Lung (tissue), 17 donors: ENCODE measurements at places on chromosomes 7 and 10. TPM values are rescaled to one million over a fixed set of nuclear protein-coding genes. Genes with fewer than 3 reads are reported as not detected.

The OR9A2 gene
- total RNA-seq: not detected

DNA sequence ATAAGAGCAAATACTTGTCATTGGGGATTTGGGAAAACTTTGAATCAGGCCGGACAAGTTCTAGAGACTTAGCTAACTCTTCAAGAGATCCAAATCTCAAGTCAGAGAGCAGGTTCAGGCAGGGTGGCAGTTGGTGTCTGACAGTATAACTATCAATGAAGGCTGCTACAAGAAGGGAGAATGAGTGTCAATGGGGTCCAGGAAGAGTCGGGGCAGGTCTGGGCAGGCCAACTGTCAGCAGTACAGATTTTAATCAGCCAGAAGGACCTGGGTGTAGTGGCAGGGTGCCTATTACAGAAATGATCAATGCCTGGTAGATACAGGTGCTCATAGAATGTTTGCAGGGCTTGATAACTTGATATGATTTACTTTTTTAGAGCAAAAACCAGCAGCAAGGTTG lies 751.1 kb downstream of the GRM8 start:
- DNase-seq: no peak

DNA sequence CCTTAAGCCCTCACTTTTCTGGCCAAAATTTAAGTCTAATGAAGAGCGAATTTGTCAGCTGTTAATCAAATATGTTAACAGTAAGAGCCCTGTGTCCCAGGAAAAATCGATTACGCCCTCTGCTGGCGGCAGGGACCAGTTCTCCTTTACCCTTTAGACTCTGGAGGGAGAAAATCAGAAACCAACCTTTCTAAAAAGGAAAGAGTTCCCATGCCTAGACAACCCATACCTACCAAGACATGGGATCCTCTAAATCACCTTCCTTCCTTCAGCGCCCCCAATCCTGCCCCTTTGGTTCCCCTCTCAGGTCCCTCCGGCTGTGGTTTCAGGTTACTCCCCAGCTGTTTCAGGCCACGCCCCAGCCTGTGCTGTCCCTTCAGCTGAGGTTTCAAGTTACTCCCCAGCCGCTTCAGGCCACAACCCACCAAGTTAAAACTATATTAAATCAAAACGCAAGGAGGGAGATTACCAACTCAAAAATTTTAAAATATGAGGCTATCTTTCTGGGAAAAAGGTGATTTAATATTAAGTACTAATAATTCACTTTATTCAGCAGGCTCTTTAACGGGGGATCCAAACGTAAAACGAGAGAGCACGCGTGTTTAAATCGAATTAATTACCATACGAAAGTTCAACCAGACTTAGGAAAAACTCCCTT lies 1.4 kb upstream of the AKR1B15 start:
- DNase-seq: peak; percentile 81

The SLC13A1 gene
- not detected for total RNA-seq

The ITIH5 gene
- 10.9 TPM for total RNA-seq

- no peak for DNase-seq
These were observed 166.5 kb downstream of the PPP1R3A start for GRCh38 chr7:113752289-113752688.

The OR2A12 gene
- not detected for total RNA-seq

DNA sequence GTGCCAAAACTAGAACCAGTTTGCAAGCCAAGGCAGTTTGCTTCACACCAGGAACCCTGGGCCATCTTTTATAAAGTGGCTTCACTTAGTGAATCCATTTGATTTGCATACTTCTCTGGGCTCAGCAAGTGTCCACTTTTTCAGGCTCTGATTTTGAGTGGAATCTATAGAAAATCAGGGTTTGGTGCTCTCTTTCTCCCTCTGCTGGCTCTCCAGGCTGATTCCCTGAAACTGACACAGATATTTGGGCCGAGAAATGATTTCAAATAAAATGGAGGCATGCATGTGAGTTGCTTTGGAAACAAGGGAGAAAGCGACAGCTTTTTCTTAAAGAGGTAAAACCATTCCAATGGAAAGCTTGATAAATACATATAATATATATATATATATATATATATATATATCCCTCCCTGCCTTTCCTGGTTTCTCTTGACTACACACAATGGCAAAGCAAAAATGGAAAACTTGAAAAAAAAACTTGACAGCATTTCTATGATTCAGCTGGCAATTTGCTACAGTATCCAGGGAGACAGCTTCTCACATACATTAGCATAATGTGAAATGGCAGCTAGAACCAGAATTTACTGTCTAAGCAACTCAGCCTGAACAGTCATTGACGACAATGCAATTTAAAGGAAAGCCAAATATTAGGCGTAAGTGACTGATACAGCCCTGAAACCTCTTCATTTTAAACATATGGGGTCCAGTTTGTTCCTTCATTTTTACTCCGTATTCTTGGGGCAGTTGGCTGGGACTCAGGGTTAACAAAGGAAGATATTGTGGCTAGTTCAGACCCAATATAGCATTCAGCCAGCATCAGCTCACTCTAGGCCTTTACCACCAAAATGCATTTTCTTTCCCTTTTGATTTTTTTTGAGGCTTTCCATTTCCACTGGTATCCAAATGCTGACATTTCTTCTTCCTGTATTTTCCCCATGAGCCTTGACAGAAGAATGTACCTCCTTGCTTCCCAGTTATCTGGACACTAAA lies 188.5 kb downstream of the TMEM178B start:
- DNase-seq: peak; percentile 12
